Psoas muscle (tissue), 8 donors: ENCODE measurements at places on chromosomes 16 and 17. TPM values are rescaled to one million over a fixed set of nuclear protein-coding genes. Genes with fewer than 3 reads are reported as not detected.

DNA sequence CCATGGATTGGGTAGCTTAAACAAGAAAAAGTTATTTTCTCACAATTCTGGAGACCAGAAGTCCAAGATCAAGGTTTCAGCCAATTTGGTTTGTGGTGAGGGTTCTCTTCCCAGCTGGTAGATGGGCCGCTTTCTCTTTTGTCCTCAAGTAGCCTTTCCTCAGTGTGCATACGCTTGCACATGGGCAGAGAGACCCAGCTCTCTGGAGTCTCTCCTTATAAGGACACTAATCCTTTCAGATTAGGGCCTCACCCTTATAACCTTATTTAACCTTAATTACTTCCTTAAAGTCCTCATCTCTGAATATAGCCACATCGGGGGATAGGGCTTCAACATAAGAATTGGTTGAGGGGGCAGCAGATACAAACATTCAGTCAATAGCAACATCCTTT lies 68.4 kb upstream of the NLK start:
- no peak overlapping the region for H3K27ac ChIP-seq
- no peaks in the 10 kb centered on the region for H3K27me3 ChIP-seq
- H3K4me3 ChIP-seq = no peak overlapping the region
- DNase-seq = no peak
- no peaks in the 10 kb centered on the region for H3K4me1 ChIP-seq

The G6PC3 gene
- total RNA-seq = 43.3 TPM

GRCh38 chr16:89190150-89190958 lies 10.0 kb downstream of the SLC22A31 start:
- H3K4me3 ChIP-seq = no peak overlapping the region
- peak; percentile 54 for DNase-seq
- H3K27me3 ChIP-seq = no peaks in the 10 kb centered on the region
- H3K4me1 ChIP-seq = no peaks in the 10 kb centered on the region

- no peaks in the 10 kb centered on the region for H3K36me3 ChIP-seq
- peak; percentile 79 for DNase-seq
- H3K27me3 ChIP-seq = peaks cover 25% of the 10 kb centered on the region
- H3K4me3 ChIP-seq = peak overlapping the region; percentile 65
Measured at GRCh38 chr17:45431531-45432404, 902 bp downstream of the ARHGAP27 start.

GRCh38 chr17:20852239-20852989 lies 190.4 kb downstream of the USP22 start:
- H3K27me3 ChIP-seq = peaks cover 31% of the 10 kb centered on the region
- H3K27ac ChIP-seq = no peak overlapping the region
- H3K4me1 ChIP-seq = peaks cover 8% of the 10 kb centered on the region

DNA sequence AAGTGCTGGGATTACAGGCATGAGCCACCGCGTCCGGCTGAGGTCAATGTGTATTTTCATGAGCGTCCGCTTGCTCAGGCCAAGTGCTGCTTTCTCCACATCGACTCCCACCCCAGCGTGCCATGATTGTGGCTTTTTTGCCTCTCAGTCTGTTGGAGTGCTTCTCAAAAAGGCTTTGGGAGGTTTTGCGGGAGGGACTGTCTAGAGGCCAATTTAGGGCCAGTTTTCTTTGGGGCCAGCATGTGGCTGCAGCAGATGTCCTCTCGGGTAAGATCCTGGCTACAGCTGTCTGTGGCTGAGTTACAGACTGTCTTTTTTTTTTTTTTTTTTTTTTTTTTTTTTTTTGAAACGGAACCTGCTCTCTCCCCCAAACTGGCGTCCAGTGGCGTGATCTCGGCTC lies 6.5 kb downstream of the C16orf90 start:
- no peak overlapping the region for H3K27ac ChIP-seq
- no peak overlapping the region for H3K4me3 ChIP-seq
- H3K27me3 ChIP-seq = no peaks in the 10 kb centered on the region
- H3K4me1 ChIP-seq = peaks cover 11% of the 10 kb centered on the region
- H3K36me3 ChIP-seq = peaks cover 13% of the 10 kb centered on the region
- no peak for DNase-seq

- peak; percentile 73 for DNase-seq
- H3K4me3 ChIP-seq = peak overlapping the region; percentile 56
Measured at GRCh38 chr17:59423137-59423724, 91.8 kb downstream of the YPEL2 start.

The PDIA2 gene
- total RNA-seq = not detected

GRCh38 chr16:85798283-85798776 lies 1.0 kb downstream of the EMC8 start:
- peak overlapping the region; percentile 100 for H3K4me3 ChIP-seq

- peak overlapping the region; percentile 63 for H3K27ac ChIP-seq
- no peak overlapping the region for H3K4me3 ChIP-seq
- H3K27me3 ChIP-seq = no peaks in the 10 kb centered on the region
Measured at GRCh38 chr17:17361867-17362539, 58.8 kb downstream of the NT5M start.

- no peak for DNase-seq
- peak overlapping the region; percentile 7 for H3K27ac ChIP-seq
- H3K4me1 ChIP-seq = peaks cover 39% of the 10 kb centered on the region
- peaks cover 63% of the 10 kb centered on the region for H3K36me3 ChIP-seq
Measured at GRCh38 chr16:66512272-66513110, 37.4 kb downstream of the TK2 start.

DNA sequence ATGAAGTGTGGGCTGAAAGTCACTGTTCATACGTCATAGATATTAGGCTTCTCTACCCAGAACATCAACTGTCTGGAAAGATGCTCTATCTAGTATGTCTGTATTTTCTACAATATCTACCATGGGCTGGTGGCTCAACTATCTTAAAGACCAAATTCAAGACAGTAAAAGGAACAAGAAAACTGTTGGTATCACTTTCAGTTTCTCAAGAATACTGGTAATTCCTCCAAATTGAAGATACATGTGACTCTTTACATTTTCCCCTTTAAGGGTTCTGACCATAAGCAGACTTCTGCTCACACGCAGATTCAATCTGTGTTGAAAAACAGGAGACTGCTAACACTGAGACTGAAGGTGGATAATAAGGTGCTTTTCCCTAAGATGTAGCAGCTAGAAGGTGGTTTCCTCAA lies 24.2 kb downstream of the XPO6 start:
- no peaks in the 10 kb centered on the region for H3K27me3 ChIP-seq
- no peak overlapping the region for H3K4me3 ChIP-seq
- no peak for DNase-seq
- H3K36me3 ChIP-seq = peaks cover 17% of the 10 kb centered on the region
- no peak overlapping the region for H3K27ac ChIP-seq

GRCh38 chr17:69058165-69058564 lies 2.6 kb downstream of the ABCA9 start:
- DNase-seq = no peak
- H3K27me3 ChIP-seq = no peaks in the 10 kb centered on the region
- H3K4me3 ChIP-seq = no peak overlapping the region
- no peaks in the 10 kb centered on the region for H3K36me3 ChIP-seq

DNA sequence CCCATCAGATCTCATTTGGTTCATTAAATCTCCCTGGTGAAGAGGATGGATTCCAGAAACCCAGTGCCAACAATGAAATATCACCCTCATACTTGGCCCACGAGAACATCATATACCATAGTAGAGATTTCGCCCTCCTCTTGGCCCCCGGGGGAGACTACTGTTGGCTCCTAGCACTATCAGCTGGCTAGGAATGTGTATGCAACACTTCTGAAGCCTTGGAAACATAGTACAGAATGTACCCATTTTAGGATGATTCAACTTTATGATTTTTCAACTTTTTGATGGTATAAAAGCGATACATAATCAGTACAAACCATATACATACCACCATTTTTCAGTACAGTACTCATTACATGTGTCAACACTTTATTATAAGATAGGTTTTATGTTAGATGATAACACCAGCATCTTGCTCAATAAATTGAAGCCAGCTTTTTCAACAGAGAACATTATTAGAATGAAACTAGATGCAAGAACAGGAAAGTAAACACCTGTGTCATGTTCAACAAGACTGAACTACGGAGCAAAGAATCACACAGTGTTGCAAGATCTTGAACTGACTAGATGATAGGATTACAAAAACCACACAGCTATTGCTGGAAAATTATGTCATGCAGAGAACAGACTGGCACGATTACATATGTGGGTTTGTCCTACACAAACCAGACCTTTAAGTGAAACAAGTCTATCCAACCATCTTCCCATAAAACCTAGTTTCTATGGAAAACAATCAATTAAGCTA lies 17.2 kb downstream of the RSL1D1 start:
- peaks cover 8% of the 10 kb centered on the region for H3K36me3 ChIP-seq
- no peaks in the 10 kb centered on the region for H3K27me3 ChIP-seq
- peak overlapping the region; percentile 23 for H3K4me3 ChIP-seq
- H3K27ac ChIP-seq = peak overlapping the region; percentile 83
- peak; percentile 69 for DNase-seq

The ITGAX gene
- 2.6 TPM for total RNA-seq

GRCh38 chr17:65850486-65850885 lies 289.0 kb upstream of the AXIN2 start:
- H3K36me3 ChIP-seq = no peaks in the 10 kb centered on the region
- H3K4me1 ChIP-seq = no peaks in the 10 kb centered on the region
- H3K4me3 ChIP-seq = no peak overlapping the region
- DNase-seq = no peak
- no peak overlapping the region for H3K27ac ChIP-seq

DNA sequence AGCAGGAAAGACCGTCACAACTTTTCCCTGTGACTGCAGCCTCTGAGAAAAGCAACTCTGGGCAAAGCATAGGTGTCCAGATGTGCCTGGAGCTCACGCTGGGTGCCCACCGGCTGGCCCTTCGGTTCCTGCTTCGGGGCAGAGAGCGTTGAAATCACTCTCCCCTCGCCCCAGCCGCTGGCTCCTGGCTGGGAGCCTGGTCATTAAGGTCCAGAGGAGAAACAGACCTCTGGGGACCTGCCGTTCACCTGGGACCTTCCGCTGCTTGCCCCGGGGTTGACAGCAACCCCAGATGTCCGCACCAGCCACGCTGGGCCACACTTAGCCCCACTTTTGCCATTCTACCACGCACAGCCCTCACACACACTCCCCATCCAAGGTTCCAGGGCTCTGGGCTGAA lies 13.1 kb downstream of the MRM3 start:
- DNase-seq = no peak
- H3K4me1 ChIP-seq = peaks cover 28% of the 10 kb centered on the region
- no peaks in the 10 kb centered on the region for H3K27me3 ChIP-seq
- H3K27ac ChIP-seq = peak overlapping the region; percentile 30
- H3K36me3 ChIP-seq = peaks cover 32% of the 10 kb centered on the region
- H3K4me3 ChIP-seq = peak overlapping the region; percentile 61

DNA sequence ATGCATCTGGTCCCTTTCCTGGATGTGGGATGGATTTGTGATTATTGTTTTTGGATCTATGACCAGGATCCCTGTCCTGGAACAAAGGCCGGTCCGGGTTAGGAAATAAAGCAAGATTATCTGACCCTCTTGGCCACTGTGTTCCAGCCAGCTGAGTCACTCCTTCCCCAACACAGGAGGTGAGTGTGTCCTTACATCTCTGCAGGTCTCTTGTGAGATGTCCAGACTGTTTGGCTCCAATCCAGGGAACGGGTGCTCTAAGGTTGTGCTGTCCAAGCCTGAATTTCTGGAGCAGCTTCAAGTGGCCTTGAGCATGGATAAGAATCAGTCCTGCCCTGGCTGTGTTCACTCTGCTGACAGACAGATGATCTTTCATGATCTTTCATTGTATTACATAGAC lies 136.5 kb upstream of the CCL2 start:
- no peaks in the 10 kb centered on the region for H3K36me3 ChIP-seq
- no peaks in the 10 kb centered on the region for H3K4me1 ChIP-seq
- H3K27ac ChIP-seq = no peak overlapping the region
- DNase-seq = no peak
- no peak overlapping the region for H3K4me3 ChIP-seq

DNA sequence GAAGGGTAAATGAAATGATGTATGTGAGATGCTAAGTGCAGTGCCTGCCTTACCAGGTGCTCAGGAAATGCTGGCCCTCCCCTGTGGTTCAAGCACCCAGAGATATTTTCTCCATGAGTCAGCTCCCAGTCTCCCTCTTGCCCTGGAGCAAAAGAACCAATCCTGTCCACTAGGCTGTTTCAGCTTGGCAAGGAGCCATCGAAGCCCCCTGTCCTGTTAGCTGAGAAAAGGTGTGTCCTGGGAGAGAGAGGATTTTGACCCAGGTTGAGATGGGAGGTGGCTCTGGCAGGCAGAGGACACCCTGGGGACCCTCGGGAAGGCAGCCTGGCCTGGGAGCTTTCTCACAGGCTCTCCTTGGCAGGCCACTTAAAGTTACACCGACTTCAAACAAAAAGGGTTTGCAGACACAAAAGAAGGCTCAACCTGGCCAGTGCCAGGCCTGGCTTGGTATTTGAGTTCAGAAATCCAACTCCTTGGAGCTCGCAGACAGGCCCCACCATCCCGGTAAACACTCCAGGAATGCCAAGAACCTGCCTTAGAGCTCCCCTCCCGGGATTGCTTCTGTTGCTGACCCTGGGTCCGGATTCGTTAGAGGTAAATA lies 29.6 kb downstream of the NTN1 start:
- H3K4me3 ChIP-seq = no peak overlapping the region
- no peak for DNase-seq
- H3K4me1 ChIP-seq = no peaks in the 10 kb centered on the region
- H3K27ac ChIP-seq = no peak overlapping the region

- no peaks in the 10 kb centered on the region for H3K27me3 ChIP-seq
- peaks cover 79% of the 10 kb centered on the region for H3K36me3 ChIP-seq
- no peak for DNase-seq
- peak overlapping the region; percentile 97 for H3K27ac ChIP-seq
- peaks cover 32% of the 10 kb centered on the region for H3K4me1 ChIP-seq
Measured at GRCh38 chr17:63826468-63827001, 696 bp upstream of the PSMC5 start.

- H3K27me3 ChIP-seq = no peaks in the 10 kb centered on the region
- no peak for DNase-seq
Measured at GRCh38 chr17:29066606-29067005, 23.7 kb downstream of the PIPOX start.

The STX8 gene
- 42.8 TPM for total RNA-seq

- H3K27me3 ChIP-seq = peaks cover 1% of the 10 kb centered on the region
- no peaks in the 10 kb centered on the region for H3K4me1 ChIP-seq
- H3K4me3 ChIP-seq = no peak overlapping the region
- DNase-seq = no peak
Measured at GRCh38 chr16:66273644-66274334, 92.7 kb upstream of the CDH5 start.

The OR3A2 gene
- not detected for total RNA-seq

The NOG gene
- 8.5 TPM for total RNA-seq

The TBKBP1 gene
- total RNA-seq = 14.5 TPM

The ODAD4 gene
- total RNA-seq = not detected

GRCh38 chr16:63922560-63922959 lies 1199.3 kb downstream of the CDH11 start:
- DNase-seq = no peak
- no peaks in the 10 kb centered on the region for H3K4me1 ChIP-seq
- no peak overlapping the region for H3K4me3 ChIP-seq
- H3K36me3 ChIP-seq = no peaks in the 10 kb centered on the region

DNA sequence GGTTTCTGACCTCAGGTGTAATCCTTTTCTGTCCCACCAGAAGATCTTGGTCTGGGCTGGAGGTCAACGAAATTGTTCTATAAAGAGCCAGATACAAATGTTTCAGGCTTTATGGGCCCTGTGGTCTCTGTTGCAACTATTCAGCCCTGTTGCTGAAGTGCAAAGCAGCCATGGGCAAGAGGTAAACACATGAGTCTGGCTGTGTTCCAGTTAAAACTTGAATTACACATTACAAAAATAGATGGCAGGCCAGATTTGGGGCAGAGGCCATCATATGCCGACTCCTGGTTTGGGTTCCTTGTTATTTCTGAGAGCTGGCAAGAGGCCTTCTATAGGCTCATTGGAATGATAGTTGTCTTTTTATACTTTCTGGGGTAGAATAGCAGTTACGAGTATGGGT lies 114.4 kb downstream of the SDR42E1 start:
- H3K36me3 ChIP-seq = no peaks in the 10 kb centered on the region
- H3K27ac ChIP-seq = no peak overlapping the region
- no peak overlapping the region for H3K4me3 ChIP-seq

The HBM gene
- total RNA-seq = 2.9 TPM

- no peaks in the 10 kb centered on the region for H3K4me1 ChIP-seq
- no peak overlapping the region for H3K4me3 ChIP-seq
- H3K27ac ChIP-seq = no peak overlapping the region
Measured at GRCh38 chr17:12242345-12242954, 221.8 kb downstream of the MAP2K4 start.
